ENCODE measurements at places on chromosomes 4 and X.
A peak's percentile ranks its signal among the peaks of the same experiment; 100 is the strongest.

- no peak for DNase-seq
Observed at GRCh38 chr4:90113881-90114457, 13.2 kb upstream of the CCSER1 start.

GRCh38 chr4:41205130-41205529 lies 9.2 kb downstream of the APBB2 start:
- no peak for DNase-seq

- no peak for DNase-seq
Observed at GRCh38 chrX:65582450-65583082, 48.0 kb upstream of the LAS1L start.

DNA sequence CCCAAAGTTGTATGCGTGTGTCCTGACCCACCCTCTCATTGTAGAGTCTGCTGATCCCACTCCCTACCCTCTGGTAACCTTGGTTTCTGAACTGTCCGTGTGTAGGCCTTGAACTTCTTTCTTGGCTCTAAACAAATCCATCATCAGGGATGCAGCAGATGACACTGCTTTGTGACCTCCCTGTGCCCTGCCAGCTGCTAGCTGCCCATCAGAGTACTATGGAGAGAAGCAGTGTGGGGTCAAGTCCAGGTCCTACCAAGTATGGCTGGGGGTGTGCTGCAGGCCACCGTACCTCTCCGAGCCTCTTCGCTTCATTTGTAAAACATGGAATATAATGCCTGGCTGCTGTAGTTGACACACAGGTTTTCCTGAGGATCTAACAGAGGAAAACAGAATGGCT lies 183.5 kb upstream of the RBPJ start:
- DNase-seq = no peak

- DNase-seq = no peak
Observed at GRCh38 chr4:152112190-152112589, 351.4 kb upstream of the GATB start.

DNA sequence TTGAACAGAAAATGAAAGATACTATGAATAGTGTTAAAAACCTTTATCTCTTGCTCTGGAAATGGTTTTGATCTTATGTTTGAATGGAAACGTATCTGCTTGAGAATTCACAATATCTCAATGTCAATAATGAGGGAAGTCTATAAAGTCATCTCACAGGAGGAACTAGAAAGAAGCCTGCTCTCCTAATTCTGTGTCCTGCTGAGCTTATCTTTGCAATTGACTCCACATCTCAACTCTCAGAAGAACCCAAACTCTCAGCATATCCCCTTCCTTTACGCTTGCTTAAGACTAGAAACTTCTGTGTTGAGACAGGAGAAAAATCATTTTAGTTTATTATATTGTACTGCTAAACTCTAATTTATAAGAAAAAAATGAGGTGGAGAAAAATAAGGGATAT lies 8.3 kb upstream of the PF4V1 start:
- no peak for DNase-seq

DNA sequence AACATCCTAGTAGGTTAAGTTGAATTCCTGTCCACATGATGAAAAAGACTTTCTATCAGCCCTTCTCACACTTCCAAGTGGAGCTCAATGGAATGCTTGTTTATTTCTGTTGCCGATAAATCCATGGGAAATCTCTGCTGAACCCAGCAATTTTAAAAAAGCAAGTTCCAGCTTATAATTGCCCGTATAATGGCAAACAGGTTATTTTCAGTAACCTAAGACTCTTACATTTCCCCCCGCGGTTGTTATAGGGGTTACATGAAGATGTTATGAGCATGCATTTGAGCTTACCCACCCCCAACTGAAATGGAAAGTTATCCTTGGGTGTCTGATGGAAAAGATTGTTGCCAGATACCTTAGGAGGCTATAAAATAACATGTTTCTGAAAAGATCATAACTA lies 136.2 kb downstream of the PALLD start:
- DNase-seq = no peak

DNA sequence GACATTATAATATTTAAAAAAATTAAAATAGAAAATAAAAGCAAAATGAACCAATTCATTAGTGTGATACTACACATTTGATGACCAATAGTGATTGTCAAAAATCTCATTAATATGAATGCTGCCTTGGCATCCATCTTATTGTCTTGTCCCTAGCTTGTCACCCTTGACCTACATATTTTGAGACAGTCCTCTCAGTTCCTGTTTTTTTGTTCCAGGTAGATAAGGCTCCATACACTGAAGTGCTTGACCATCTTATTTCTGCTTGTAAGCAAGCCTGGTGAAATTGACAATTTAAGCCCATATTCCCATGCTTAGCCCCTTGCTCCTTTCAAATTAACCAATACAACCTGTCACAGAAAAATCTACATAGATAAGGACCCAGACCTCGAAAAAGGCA lies 534.0 kb upstream of the FMR1 start:
- no peak for DNase-seq

DNA sequence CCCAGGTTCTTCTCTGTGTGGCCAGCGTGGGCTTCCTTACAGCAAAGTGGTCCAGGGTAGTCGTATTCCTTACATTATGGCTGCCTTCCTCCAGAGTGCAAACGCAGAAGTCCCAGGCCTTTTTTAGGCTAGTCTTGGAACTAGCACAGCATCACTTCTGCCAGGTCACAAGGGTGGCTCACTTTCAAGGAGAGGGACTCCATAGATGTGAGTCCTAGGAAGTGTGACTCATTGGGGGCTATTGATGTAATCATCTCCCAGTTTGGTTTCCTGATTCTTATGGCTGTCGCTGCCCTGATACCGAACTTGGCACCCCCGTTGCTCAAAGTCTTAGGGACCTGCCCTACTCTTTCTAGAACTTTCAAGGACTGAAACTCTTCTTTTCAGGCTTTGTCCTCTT lies 140.0 kb downstream of the DCK start:
- DNase-seq = no peak

- DNase-seq = no peak
Observed at GRCh38 chr4:41389356-41389755, 132.6 kb downstream of the UCHL1 start.

DNA sequence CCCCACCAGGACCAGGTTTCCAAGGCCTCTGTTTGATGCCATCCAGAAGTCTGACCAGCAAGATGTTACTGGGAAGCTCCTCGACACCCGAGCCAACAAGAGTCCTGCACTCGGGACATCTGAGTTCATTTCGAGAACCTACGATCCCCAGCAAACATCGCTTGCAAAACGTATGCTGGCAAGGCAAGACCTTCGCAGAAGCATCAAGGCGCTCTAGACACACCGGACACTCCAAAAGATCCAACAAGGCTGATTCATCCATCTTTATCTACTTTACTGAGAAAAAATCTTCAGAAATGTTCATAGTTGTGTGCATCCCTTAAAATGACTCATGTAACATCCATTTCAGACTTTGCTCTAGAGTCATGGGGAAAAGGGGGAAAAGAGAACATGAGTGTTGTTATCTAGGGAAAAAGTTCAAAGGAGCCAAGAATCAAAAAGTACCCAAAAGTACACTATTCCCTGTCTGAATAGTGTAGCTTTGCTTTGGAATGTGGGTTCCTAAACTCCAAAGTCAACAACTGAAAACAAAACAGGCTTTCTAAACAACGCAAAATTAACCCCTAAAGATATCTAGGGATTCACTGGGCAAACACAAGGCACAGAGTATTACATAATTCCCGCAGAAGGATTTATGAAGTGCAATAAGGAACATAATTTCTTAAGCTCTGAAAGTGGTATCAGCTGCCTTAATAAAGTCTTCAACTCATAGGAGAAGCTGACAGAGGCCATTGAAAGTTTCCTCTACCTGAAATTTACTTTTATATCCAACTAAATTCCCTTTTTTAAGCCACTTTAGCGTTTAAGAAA lies 1.6 kb downstream of the SH3RF1 start:
- no peak for DNase-seq

GRCh38 chr4:7261536-7261935 lies 69.2 kb downstream of the SORCS2 start:
- DNase-seq = no peak

GRCh38 chr4:123453061-123453680 lies 56.6 kb downstream of the SPRY1 start:
- no peak for DNase-seq

- DNase-seq = no peak
Observed at GRCh38 chr4:30792601-30793000, 72.4 kb downstream of the PCDH7 start.

DNA sequence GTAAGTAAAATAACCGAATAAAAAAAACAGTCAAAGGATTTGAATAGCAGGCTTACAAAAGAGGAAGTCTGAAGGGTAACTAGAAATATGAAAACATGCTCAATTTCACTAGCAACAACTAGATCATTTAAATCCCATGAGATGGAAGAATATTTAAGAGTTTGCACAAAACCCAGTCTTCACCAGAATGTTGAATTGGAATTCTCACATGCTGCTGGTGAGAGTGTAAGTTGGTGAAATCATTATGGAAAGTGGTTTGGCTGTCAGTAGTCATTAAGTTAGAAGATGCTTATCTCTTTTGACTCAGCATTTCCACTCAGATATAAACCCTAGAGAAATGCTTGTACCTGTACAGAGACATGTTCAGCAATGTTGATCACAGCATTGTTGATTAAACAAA lies 110.1 kb downstream of the PGRMC2 start:
- DNase-seq = no peak

DNA sequence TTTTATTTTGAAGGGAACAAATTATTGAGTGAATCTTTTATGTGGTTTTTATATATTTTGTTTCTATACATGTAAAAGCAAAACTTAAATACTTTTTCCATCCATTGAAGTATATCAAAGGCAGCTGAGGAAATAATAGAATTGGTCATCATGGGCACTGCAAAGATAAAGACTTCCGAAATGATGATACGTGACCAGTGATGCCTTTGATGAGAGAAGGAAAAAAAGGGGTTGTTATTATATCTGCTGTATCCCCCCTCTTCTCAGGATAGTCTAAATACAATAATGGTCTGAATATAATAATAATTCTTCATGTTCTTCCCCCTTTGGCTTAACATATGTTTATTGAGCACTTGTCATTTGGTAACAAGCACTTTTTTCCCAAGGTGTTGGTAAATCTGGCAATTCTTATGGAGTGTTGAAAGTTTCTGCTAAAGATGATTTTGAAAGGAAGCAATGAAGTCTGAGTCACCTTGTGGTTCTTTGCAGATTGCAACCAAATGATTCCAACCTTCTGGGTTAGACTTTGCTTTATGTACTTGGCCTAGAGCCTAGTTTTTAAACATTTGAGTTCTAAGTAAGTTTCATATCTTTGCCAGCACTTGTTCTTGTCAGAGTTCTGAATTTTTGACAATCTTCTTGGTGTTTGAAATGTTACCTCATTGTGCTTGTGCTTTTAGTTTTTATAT lies 60.8 kb downstream of the USP9X start:
- no peak for DNase-seq

GRCh38 chr4:21898101-21898500 lies 50.5 kb downstream of the KCNIP4 start:
- DNase-seq = no peak

DNA sequence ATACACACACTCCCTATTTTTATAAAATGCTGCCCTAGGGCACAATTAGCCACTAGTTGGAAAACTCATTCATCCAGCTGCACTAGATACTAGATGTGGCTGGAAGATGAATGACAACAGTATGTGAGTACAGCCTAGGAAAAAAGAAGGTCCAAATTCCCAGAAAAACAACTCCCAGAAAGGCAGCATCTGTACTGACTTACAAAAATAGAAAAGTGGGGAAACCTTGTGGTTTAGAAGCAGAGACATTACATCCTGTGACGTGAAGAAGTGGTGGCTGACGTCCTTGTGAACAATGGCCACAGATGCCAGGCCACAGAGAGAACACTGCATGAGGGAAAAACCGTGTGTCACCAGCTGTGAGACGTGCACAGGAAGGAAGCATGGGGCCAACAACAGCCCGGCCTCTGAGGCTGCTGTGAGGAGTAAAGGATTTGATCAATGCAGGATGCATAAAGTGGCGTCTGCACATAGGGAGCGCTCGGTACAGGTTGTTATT lies 81.2 kb downstream of the SPRY1 start:
- peak; percentile 57 for DNase-seq

GRCh38 chr4:69828828-69829227 lies 31.1 kb downstream of the SULT1E1 start:
- DNase-seq = no peak

DNA sequence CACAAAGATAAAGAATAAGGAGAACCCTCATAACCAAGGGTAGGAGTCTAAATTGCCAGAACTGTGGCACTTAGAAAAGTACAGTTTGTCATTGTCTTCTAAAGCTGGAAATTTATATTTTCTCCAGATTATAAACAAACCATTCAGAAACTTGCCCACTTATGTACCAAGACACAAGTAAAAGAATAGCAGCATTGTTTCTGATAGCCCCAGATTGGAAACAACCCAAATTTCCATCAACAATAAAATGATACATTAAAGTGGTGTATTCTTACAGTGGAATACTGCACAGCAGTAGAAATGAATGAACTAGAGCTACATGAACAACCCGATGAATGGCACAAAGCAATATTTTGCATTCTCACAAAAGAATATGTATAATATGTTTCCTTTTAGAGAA lies 63.1 kb upstream of the PDHA1 start:
- no peak for DNase-seq

- DNase-seq = no peak
Observed at GRCh38 chr4:164779811-164780216, 25.9 kb downstream of the SMIM31 start.

- no peak for DNase-seq
Observed at GRCh38 chrX:46648660-46649059, 75.1 kb downstream of the CHST7 start.

- DNase-seq = no peak
Observed at GRCh38 chr4:48792348-48793006, 12.4 kb upstream of the FRYL start.
